Colonic mucosa (tissue), 4 donors: ENCODE measurements at places on chromosomes 3 and 15. TPM values are rescaled to one million over a fixed set of nuclear protein-coding genes. Genes with fewer than 3 reads are reported as not detected.

GRCh38 chr3:144879701-144880100 is 908.1 kb downstream of the DIPK2A start:
- DNase-seq = no peak

DNA sequence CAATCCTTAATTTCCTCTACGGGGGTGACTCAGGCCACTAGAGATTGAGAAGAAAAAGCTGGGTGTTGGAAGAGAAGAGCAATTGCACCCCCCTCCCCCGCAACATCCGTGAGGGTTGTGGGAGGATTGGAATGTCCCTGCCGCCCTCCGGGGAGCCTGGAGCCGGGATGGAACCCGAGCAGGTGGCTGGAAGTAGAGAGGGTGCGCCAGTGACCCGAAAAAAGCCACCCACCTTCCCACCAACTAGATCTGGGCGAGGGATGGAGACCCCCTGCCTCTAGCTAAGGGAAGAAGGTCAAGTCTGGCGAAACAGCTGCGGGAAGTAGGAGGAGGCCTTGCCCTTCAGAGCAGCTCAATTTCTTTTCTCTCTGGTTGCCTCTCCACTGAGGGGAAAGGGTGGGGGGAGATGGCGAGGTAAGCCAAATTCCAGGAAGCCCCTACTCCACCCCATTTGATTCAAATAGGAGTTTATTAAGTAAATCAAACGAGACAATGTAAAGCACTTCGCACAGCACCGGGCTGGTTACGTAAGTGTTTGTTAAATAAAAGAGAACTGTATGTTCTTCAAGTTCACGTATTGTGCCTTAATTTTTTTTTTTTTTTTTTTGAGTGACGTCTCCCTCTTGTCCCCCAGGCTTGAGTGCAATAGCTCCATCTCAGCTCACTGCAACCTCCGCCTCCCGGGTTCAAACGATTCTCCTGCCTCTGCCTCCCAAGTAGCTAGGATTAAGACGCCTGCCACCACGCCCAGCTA is 1.1 kb upstream of the WWTR1 start:
- no peak for DNase-seq

GRCh38 chr3:27713078-27713423 is 9.1 kb downstream of the EOMES start:
- no peak for DNase-seq

- no peak for DNase-seq
Observed at GRCh38 chr3:21624524-21624923, 126.5 kb downstream of the ZNF385D start.

DNA sequence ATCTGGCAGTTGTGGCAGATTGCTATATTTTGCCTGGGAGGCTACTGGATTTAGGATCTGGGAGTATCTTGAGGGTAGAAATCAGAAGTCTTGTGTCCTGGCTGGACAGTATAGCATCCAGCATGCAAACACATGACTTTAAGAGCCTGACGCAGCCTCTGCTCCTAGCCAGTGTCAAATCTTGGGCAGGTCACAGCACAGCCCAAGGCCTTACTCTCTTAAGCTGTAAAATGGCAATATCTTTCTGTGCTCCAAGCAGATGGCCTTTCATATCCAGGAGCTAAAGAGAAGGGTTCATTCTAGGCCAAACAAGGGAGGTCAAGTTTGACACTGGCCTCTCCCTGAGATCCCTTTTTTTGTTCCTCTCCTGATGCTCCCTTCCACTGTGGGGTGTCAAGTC is 19.8 kb upstream of the RAD18 start:
- DNase-seq = no peak

- no peak for DNase-seq
Observed at GRCh38 chr3:128280481-128281052, 127.3 kb downstream of the EEFSEC start.

- DNase-seq = no peak
Observed at GRCh38 chr3:186790261-186790981, 7.0 kb downstream of the EIF4A2 start.

Gene ZIC1
- not detected for total RNA-seq

DNA sequence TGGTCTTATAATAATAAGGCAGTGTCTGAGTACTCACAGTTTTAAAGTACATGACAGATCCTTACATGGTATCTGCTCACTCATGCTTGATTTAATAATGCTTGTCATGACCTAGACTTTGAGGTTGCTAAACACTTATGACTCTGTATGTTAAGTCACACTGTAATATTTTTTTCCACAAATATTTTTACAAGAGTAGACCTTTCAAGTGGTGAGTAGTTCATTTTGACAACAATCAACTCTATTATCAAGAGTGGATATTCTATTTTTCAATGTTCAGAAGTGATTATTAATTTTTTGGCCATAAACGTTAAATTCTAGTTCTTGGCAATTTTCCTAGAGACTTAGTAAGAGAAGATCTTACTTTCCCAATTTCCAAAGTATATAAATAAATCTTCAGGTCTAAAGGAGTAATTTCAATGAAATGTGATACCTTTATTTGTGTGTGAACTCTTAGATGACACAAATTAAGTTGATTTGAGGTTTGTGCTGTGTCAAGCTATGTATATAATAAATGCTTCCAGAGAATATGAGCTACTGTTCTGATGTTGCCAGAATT is 104.5 kb downstream of the NLGN1 start:
- DNase-seq = no peak

DNA sequence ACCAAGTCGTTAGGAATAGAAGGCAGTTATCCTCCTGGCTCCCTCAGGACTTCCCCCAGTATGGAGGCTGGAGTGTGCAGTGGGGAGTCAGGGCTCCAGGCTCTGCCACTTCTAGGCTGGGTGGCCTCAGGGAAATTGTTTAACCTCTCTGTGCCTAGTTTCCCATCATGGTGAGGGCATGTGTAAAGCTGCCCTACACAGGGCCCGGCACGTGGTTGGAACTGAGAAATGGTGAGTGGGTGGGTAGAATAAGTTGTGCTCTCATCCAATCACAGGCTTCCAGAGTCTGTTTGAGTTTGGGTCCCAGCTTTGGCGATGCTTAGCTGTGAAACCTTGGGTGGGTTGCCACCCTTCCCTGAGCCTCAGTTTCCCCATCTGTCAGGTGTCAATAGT is 117.3 kb downstream of the FBLN2 start:
- DNase-seq = no peak

DNA sequence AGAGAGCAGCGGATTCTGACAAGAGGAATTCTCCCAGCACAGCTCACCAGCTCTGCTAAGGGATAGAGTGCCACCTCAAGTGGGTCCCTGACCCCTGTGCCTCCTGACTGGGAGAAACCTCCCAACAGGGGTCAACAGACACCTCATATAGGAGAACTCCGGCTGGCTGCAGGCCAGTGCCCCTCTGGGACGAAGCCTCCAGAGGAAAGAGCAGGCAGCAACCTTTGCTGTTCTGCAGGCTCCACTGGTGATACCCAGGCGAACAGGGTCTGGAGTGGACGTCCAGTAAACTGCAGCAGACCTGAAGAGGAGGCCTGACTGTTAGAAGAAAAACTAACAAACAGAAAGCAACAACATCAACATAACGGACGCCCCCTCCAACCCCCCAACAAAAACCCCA is 31.3 kb upstream of the FGF12 start:
- DNase-seq = no peak

DNA sequence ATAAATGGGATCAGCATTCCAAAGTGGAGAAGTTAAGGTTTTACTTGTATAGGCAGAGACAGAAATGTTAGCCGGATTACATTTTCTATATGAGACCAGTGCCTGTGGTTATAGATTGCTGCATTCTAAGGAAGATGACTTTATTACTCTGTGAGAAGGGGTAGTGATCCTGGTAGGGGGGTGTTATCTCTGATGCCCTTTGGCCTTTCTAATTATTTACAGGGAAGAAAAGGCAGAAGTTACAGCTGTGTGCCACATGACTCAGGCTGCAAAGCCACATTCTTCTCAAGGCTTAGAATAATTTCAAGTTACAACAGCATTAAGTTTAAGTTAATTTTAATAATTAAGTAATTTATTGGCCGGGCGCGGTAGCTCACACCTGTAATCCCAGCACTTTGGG is 2.2 kb upstream of the TMC3 start:
- no peak for DNase-seq

DNA sequence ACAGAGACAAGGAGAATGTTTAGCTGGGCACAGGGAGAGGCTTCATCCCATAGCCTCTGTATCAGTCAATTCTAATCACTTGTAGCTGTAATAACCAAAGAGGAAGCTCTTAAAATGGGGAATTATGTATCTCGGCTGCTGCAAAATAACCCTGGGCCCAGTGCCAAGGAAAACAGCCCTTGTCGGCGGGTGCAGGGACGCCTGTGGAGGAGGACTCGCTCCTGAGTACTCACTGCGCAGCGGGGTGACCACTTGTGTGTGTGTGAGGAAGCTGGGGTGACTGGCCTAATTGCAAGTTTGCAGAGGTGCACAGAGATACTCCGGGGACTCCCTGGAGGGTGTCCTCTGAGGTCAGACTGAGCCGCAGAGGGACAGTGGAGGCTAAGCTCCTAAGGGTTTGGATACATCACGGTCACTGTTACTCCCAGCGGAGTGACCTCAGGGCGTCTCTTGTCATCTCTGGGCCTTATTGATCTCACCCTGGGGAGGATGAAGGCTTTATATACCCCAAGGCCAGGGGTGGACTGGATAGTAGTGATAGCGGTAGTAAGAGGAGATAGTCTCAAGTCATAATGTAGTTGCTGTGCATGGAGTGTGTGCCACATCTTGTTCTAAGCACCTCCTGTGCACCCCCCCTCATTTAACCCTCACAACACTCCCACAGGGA is 37.2 kb downstream of the SLC6A6 start:
- DNase-seq = peak; percentile 83

GRCh38 chr3:46928282-46928681 is 48.3 kb downstream of the CCDC12 start:
- no peak for DNase-seq

DNA sequence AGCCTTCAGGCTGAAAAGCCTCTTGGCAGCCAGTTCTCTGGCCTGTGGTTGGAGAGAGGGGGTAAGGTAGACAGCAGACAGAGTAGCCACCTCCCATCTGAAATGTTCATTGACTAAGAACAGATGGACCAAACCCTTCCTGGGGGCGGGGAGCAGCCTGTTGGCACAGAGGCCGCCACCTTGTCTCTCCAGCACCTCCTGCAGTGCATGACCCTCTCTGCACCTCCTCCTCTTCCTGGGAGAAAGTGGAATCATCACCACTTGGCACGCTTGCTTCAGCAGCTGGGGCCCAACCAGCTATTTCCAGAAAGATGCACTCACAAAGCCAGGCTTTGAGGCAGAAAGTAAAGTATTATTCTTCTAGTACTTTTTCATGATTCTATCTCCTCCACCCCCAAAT is 313.4 kb upstream of the CHRM5 start:
- DNase-seq = no peak

DNA sequence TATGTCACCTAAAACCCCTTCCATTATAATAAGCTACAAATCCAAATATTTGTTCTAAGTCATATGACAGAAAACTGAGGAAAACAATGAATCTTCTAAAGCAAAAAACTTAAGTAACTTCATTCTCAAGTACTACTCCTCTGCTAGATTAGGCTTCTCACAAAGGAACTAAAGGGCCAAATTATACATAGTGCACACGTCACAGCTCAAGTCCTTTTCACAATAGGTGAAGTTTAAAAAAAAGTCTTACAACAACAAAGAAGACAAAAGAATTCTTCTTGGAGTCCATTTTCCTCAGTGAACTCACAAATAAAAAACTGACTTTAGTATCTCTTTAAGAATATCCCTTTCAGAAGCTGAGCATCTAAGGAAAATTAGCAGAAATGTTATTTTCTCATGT is 479.9 kb downstream of the MAGI1 start:
- no peak for DNase-seq

DNA sequence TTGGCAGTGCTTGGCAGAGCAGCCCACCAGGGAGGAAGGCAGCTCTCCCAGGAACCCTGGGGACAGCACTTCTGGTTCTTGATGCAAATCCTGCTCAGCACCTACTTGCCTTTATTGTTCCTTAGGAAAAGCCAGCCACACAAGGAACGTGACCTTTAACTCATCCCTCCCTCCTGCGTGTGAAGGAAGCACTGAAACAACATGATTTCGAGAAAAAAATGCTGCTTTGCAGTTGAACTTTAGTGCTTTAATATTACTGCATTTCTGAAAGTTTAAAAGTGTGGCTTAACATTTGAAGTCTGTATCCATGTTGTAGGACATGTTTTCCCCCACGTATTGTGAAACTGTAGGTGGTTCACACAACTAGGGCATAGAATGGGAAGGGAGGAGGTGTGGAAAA is 50.4 kb upstream of the CTNNB1 start:
- no peak for DNase-seq

DNA sequence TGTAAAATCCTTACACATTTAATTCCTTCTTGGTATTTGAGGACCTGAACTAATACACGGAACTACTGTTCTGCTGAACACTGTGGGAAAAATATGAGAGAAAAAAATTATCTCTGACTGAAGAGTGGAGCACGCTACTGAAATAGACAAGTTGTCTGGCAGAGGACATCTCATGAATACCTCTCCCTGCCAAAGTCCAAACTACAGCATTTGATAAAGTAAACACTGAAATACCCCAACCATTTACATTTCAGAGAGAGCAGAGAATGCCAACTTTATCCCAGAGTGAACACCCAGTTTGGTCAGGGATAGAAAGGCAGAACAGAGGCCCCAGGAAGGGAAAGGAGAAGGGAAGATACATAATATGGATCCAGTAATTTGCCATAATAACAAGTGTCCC is 920.7 kb downstream of the SQOR start:
- no peak for DNase-seq
